ENCODE measurements at places on chromosomes 1 and 21.

- DNase-seq = no peak
Measured at GRCh38 chr1:153493343-153493960, 33.0 kb upstream of the S100A7 start.

DNA sequence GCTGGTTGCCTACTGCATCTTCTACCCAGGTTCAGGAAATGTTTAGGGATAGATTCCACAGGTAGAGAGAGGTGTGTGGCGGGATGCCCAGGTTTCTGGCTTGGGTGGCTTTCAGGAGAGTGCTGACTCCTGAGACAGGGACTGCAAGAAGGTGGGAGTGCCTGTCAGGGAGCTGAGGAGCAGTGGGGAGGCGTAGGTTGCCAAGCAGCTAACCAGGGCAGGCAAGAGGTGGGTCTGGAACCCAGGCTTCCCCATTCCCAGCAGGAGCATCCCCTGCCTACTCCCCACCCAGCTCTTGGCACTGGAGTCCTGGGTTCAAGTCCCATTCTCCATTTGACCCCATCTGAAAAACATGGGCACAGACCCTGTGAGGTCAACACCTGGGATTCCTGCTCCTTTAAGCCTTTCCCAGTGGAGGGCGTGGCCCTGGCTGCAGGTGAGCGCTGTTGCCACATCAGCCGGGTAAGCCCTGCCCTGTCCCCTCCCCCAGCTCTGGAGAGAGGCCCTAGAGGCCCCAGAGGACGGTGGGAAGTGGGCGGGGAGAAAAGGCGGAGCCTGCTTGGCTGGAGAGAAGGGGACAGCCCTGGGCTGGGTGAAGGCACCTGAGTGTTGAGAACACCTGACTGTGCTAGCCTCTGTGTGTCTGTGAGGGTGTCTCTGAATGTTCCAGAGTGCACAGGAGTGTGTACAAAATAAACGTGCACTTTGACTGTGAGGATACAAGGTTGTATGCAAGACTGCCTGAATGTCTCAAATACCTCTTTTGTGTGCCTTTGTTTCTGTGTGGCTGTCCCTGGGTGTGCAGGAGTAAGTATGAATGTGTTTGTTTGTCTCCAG, 14.0 kb upstream of the SYNC start:
- DNase-seq = no peak

GRCh38 chr1:59549066-59549837, 252.4 kb downstream of the FGGY start:
- DNase-seq = no peak

GRCh38 chr1:19403256-19403655, 82.1 kb downstream of the CAPZB start:
- no peak for DNase-seq

- no peak for DNase-seq
Measured at GRCh38 chr21:32403201-32403777, 9.2 kb upstream of the EVA1C start.

GRCh38 chr1:18256282-18257235, 149.0 kb downstream of the IGSF21 start:
- DNase-seq = no peak

DNA sequence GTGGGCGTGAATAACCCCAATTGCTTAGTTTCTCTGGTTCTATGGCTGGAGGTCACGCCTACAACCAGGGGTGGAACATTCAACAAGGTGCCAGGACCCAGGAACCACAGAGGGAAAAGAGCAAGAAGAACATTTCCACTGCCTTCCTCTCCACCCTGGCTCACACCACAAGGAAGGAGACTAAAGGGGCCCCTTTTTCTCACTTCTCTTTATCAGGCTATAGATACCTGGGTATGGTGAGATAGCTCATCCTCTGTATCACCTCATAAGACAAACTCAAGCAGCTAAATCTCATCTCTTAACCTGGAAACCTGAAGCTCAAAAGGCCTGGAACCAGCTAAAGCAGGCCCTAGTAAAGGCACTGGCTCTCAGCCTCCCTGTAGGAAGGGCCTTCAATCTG, 438.8 kb upstream of the OLFM3 start:
- DNase-seq = no peak

- peak; percentile 45 for DNase-seq
Measured at GRCh38 chr1:54542120-54542961, 5.7 kb upstream of the ACOT11 start.

GRCh38 chr1:75677443-75677842, 47.1 kb upstream of the ACADM start:
- DNase-seq = no peak

DNA sequence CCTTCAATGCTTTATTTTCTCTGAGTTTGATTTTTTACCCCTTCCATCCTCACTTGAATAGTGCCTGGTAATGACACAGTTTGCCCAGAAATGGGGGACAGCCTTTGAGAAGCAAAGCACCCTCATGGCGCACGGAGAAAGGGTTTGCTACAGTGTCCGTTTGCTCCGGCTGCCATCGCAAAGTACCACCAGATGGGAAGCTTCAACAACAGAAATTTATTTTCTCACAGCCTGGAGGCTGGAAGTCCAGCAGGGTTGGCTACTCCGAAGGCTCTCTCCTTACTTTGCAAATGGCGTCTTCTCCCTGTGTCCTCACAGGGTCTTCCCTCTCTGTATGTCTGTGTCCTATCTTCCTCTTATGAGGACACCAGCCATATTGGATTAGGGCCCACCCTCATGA, 327.7 kb upstream of the KAZN start:
- no peak for DNase-seq

DNA sequence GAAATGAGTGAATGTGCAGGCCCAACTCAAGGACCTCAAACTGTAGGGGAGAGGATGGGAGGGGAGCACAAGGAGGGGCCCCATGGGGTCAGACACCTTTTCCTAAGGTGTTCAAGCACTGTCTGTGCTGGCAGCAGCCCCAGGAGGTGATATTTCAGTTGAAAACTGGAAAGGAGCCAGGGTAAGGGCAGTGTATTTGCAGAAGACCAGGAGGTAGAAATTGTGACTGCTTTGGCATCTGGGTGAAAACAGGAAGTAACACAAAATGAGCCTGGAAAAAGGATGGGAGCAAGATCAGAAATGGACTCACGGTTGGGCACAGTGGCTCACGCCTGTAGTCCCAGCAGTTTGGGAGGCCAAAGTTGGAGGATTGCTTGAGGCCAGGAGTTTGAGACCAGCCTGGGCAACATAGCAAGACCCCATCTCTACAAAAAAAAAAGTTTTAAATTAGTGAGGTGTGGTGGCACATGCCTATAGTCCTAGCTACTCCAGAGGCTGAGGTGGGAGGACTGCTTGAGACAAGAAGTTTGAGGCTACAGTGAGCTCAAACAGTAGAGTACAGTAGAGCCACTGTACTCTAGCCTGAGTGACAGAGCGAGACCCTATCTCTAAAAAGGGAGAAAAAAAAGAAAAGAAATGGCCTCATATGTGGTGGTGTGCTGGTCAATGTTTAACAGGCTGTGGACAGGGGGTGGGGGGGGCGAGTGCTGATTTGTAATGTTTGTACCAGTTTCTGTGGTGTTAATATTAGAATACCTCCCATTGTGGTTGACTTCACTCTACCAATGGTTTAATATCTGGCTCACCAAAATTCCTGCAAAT, 76.2 kb upstream of the ANGPTL1 start:
- DNase-seq = no peak

GRCh38 chr1:50720457-50721053, 239.5 kb downstream of the FAF1 start:
- no peak for DNase-seq

GRCh38 chr1:153796786-153797659, 21.8 kb downstream of the SLC27A3 start:
- DNase-seq = peak; percentile 84

GRCh38 chr1:224259986-224260385, 70.0 kb downstream of the NVL start:
- DNase-seq = no peak

DNA sequence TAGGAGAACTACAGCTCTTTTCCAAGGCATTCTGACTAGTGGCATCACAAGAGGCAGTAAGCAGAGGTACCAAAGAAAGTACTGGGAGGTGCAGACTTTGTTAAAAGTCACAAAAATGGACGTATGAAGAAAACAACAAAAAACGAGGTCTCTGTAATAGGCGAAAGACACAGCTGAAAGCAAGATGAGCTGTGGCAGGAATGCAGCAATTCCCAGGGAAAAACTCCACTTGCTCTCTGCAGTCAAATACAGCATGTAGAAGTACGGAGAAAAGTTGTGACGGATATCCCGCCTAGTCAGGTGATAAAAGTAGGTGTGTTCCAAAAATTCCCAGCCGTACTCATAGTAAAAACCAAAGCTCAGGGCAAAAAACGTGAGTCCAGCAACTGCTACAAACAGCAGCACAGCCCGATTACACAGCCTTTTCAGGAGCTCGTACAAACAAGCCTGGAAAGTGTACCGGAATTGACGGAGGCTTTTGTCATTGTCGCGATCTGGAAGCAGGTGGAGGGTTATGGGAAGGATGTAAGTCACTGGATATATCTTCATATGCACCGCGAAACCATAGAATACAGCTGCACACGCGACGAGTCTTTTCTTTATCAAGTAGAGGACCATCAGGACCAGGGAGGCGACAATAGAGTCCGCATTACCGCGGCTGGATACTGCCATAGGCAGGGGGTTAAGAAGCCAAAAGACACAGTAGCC, 979 bp downstream of the PIGM start:
- no peak for DNase-seq
